Activated naive CD4-positive, alpha-beta T cell treated with Interleukin-2 at 50 U/mL for 16 hours (primary cell): ENCODE measurements at places on chromosomes 1 and 21.

GRCh38 chr1:63321066-63321784 lies 1.1 kb upstream of the FOXD3 start:
- no peak for DNase-seq

DNA sequence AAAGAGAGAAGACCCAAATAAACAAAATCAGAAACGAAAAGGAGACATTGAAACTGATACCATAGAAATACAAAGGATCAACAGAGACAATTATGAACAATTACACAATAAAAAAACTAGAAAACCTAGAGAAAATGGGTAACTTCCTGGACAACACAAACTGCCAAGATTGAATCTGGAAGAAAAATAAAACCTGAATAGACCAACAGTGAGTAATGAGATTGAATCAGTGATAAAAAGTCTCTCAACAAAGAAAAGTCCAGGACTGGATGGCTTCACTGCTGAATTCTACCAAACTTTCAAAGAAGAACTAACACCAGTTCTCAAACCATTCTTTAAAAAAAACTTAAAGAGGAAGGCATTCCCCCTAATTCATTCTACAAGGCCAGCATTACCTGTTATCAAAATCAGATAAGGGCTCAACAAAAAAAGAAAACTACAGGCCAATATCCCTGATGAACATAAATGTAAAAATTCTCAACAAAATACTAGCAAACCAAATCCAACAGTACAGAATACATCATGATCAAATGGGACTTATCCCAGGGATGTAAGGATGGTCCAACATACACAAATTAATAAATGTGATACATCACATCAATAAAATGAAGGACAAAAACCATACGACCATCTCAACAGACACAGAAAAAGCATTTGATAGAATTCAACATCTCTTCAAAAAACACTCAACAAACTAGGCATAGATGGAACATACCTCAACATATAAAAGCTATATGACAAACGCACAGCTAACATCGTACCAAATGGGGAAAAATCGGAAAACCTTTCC lies 119.9 kb downstream of the ACBD6 start:
- DNase-seq = no peak

DNA sequence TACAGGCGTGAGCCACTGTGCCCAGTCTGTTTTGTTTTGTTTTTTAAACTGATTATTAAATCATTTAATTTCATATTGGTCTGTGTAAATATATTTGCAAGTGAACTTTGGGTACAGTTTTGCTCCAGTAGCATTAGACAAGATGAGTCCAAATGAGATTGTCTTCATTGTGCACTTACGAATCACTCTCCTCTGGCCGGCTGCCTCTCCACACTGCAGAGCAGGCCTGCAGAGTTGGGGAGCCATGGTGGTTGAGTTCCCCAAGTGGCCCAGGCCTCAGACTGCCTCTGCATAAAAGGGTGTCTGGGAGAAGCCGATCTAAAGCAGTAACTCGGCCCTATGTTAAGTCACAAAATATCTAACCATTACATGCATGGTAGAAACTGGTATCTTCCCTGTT lies 74.8 kb downstream of the ATP5PO start:
- no peak for DNase-seq

DNA sequence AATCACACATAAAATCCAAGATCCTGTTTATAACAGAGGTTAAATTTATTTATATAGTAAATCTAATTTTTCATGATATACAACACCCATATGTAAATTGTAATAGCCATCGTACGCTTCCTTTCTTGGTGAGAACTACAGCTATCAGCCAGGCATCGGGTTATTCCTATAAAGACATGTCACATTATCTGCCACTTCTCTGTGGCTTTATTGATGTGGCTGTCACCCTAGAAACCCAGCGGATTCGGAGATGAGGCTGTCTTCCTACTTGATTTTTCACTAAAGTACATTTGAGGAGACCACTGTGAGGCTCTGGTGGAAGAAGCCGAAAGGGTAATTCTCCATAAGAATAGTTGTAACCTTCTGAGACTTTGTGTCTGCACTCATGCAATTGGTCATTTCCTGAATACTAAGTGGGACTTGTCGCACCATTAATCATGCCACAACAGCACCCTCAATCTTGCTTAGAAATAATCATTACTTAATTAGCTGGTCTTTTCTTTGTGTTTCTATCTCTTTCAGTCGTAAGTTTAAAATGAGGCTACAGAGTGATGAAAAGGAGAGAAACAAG lies 106.0 kb downstream of the NTNG1 start:
- DNase-seq = no peak

DNA sequence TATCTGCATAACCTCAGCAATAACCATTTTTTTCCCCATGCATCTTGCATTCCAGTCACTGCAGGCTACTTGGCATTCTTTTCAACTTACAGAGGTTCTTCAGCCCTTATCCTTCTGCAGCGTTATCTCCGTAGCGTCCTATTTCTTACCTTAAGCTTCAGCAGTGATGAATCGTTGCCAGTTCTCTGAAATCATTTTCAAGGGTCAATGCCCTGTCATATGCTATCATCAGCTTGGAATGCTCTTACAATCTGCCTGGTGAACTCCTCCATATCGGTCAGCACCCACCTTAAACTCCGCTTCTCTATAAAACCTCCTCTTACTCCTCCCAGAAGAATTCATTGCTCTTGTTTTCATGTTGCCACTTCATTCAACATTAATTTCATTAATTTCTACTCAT lies 105.1 kb upstream of the DPH5 start:
- no peak for DNase-seq

DNA sequence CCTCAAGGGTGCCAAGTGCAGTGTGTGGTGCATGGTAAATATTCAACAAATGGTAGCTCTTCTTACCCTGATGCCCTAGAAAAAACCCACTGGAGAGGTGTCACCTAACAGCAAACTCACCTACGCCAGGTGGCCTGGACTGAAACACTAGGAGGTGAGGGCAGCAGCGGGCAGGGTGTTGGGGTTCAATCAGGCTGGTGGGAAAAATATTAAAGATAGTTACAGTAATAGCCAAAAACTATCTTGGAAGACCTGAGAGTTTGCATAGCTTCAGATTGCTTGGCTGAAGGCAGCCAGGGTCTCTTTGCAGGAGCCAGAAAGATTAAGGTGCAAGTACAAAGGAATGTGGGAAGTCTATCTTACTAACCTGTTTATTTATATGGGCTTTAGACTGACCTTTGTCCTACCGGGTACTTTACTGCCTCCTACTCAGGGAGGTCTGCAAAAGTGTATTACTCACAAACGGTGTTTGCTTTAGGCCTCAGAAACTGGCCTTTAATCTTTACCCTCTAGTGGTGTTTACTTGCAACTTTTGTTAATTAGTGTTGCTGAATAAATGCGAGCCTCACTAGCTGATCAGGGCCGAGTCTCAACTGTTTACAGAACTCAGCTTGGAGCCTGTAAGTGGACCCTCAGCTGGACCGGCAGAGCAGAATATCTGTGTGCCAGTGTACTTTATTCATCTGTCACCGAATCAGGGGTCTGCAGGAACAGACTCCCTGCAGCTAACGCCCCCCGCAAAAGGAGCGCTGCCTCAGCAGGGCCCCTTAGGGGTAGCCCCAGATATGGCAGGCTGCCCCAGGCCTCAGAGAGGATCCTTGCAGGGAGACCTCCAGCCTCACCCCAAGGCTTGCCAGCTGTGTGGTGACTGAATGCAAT lies 63.9 kb downstream of the SYF2 start:
- no peak for DNase-seq

DNA sequence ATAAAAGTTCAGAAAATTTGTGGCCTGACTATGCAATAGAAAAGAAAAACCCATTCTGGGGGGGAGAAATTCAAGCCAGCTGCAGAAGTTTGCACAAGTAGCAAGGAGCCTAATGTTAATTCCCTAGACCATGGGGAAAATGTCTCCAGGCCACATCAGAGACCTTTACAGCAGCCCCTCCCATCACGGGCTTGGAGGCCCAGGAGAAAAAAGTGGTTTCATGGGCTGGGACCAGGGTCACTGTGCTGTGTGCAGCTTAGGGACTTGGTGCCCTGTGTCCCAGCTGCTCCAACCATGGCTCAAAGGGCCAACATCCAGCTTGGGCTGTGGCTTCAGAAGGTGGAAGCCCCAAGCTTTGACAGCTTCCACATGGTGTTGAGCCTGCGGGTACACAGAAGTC lies 42.0 kb downstream of the IL23R start:
- no peak for DNase-seq

DNA sequence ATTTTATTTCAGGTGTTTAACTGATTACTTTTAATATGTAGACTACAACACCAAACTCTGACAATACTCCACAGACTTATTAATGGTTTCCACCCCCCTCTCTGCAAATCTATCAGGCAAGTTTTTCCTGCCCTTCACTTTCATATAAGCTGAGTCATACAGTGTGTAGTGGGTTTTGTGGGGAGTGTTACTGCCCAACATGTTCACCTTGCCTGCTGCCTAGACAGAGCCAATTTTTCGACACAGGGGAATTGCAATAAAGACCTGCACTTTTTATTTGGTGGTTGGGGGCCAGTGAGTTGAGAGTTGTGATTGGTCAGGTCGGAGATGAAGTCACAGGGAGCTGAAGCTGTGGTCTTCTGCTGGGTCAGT lies 119.7 kb downstream of the PPIAL4G start:
- DNase-seq = no peak

- DNase-seq = no peak
Measured at GRCh38 chr1:2927393-2928360, 93.6 kb upstream of the ACTRT2 start.

GRCh38 chr1:92653605-92654381 lies 131.1 kb downstream of the EVI5 start:
- DNase-seq = no peak

GRCh38 chr1:211944733-211945500 lies 90.4 kb downstream of the INTS7 start:
- DNase-seq = no peak

DNA sequence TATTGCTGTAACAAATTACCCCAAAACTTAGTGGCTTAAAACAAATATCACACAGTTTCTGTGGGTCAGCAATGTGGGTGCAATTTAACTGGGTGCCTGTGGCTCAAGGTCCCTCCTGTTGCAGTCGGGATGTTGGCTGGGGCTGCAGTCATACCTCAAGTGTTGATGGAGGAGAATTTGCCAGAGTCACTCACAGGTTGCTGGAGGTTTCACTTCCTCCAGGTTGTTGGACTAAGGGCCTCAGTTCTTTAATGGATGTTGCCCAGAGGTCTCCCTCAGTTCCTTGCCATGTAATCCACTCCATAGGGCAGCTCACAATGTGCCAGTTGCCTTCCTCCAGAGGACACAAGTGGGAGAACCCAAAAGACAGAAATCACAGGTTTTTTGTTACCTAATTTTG lies 2.5 kb upstream of the TAF13 start:
- DNase-seq = no peak

- DNase-seq = no peak
Measured at GRCh38 chr21:46202592-46203202, 18.4 kb upstream of the SPATC1L start.

DNA sequence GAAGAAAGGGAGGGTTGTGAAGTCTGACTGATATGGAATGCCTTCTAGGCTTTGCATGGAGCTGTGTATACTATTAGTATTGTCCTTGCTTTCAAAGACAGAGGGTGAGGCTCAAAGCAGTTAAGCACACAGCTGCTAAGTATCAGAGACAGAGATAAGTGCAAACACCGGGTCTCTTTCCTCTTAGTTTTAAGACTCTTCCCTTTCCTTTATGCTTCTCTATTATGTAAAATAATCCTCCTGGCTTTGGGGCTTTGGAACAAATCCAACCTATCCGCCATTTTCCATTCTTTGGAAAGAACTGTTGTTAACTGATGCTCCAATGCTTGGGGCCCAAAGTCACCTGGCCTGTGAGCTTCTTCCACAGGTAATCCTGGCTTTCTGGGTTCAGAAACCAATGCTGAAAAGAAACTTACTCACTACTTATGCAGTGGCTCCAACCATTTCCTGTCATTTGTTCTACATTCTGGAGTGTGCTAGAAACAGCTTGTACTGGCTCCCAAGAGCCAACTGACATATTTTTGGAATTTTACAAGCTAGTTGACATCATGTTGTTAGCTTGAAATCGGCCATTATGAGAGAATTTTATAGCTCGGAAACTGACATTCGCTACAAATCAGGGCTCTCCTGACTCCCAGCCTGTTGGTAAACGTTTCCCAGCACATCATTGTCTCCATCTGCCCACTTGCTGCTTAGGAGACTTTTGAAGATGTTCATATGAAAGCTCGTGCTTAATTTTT lies 67.5 kb downstream of the DNTTIP2 start:
- DNase-seq = no peak

DNA sequence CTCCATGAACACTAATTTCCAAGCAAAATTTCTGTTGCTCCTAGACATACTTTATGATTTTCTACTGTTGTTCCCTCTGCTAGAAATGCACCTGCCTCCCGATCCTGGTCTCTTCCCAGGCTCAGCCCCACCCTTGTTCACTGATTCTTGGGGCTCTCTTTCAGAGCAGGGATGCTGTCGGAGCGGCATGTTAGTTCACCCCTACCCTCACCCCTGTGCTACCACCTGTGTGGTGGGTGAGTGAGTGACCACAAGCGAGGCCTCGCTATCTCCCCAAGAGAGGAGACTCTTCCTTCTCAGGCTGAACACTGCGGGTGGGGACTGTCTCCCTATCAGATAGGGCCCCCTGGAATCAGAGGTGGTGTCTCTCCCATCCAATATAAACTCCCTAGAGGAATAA lies 4.9 kb upstream of the S100A8 start:
- no peak for DNase-seq

- no peak for DNase-seq
Measured at GRCh38 chr1:152153996-152154395, 5.0 kb downstream of the RPTN start.

GRCh38 chr1:6652986-6653385 lies 28.3 kb downstream of the THAP3 start:
- no peak for DNase-seq

GRCh38 chr1:225474986-225475820 lies 47.4 kb upstream of the LBR start:
- peak; percentile 68 for DNase-seq

DNA sequence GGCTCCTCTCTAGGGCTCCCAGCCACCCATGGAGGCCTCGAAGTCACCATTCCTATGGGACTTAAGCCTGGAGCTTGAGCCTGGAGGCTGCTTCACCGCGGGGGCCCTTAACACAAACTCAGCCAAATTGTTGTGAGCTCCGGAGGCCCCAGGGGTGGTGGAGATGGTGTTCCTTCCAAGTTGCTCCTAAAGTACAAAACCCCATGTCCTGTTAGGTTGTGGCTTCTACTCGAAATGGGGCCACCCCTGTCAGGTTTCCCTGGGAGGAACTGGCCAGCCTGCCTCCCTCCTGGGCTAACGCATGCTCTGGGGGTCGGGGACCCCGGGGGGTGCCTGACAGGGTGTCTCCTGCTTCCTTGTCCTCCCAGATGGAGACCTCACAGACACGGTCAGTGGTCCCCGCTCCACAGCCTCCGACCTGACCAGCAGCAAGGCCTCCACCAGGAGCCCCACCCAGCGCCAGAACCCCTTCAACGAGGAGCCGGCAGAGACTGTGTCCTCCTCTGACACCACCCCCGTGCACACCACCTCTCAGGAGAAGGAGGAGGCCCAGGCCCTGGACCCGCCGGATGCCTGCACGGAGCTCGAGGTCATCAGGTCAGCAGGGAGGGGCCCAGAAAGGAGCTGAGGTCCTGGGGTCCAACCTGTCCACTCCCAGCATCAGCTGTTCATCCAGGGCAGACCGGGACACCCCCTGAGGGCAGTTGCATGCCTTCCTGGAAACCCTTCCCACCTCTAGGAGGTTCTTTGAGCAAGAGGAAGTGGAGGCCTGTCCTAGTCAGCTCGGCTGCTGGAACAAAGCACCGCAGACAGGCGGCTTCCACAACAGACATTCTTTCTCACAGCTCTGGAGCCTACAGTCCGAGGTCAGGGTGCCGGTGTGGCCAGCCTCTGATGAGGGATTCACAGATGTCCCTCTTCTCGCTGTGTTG lies 10.8 kb upstream of the SLC25A34 start:
- DNase-seq = no peak

GRCh38 chr1:13929313-13929712 lies 229.3 kb downstream of the PRDM2 start:
- no peak for DNase-seq
